NAMALWA (cell line): ENCODE measurements at places on chromosomes 16 and 17.

GRCh38 chr16:66264311-66265047 is 102.0 kb upstream of the CDH5 start:
- DNase-seq = no peak

DNA sequence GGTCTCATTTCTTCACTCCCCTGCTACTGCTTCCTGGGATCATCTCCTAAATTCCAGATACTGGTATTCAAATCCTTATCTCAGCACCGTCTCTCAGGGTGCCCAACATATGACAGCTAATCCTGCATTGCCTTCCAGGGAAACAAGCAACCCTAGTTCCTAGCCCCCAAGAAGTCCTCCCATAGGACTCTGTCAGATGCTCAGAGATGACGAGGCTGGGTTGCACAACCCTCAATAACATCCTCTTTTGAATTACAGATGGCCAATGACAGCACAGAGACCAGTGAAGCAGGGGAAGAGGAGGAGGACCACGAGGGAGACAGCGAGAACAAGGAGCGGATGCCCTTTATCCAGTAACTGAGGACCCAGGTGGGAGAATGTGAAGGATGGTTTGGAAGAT is 45.0 kb upstream of the CLEC3A start:
- no peak for DNase-seq

GRCh38 chr17:72351884-72352346 is 231.1 kb downstream of the SOX9 start:
- DNase-seq = no peak

- DNase-seq = no peak
Observed at GRCh38 chr16:72092832-72093447, 480 bp downstream of the TXNL4B start.

DNA sequence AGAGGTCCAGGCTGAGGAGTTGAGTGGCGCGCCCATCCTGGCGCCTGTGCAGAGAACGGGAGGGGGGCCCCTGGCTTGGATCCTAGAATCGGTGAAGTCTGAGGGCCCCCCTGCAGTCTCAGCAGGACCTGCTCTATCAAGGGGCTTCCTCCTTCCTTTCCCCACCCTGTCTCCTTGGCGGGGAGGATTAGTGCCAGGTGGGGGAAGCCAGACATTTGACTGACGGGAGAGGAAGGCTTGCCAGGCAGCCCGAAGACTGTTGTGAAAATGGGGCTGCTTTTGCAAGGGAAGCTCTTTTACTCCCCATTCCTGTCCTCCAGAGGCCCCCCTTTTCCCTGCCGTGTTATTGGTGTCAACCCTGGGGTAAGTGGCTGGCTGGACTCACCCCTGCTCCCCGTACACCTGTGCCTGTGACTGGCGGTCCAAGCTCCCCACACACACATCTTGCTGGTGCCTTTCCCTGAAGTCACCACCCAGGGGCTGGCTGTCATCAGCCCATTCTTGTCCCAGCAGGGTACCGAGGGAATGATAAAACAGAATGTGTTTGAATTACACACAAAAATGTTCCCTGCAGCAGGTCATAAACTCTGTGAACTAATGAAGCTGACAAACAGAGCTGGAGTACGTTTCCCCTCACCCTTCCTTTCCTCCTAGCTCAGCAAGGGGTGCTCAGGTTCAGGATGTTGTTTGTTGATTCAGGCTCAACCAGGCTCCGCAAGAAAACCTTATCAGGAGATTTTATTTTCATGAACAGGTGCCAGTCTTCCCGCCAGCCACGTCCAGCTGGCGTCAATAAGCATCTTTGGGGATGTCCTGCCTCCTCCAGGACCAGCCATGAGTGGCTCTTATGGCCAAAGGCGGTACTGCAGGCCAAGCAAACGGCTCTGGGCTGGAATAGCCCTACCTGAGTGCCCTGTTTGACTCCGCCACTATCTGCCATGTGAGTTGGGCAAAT is 4.4 kb upstream of the ARMC7 start:
- peak; percentile 68 for DNase-seq

DNA sequence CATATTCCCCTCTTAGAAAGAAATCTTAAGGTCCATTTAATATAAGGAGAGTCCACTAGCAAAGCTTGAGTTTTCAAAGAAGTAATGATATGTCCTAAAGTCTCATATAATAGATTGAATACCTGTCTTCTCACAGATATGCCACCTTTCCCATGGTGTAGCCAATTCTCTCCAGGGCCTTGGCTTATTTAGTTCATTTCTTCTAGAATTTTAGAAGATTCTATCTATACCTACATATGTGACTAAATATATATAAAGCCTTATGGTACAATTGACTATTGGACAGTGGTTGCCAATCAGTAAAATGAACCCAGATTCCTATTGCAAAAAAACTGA is 370.7 kb upstream of the MAF start:
- no peak for DNase-seq

DNA sequence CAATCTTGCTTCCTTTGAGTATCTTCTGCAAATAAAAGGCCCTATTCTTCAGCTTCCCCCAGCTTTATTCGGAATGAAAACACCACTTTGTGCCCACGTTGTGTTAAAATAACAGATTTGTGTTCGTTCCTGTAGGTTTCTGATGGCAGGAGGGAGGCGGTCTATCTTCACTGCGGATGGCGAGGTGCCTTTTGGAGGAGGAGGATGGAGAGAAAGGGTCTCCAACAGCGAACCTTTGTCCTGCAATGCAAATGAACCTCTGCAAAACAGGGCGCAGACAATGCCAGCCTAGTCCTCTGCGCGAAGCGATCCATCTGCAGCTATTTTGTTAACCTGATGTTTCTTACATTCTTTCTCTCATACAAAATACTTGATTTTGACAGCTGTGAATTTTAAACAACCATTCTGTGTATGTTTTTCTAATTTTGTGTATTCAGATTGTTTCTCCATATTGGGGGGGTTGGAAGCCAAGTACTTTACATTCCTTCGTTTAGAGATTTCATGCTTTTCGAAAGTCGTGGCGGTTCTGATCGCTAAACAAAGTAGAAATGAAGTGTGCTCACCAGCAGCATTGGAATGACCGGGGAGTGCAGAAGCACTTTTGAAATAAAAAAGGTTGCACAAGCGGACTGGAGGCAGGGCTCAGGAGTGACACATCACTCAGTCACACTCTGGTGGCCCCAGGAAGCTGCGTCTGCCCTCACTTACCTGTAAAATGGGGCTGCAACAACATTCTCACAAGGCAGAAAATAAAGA is 279.0 kb upstream of the IRX5 start:
- no peak for DNase-seq
